ENCODE measurements at places on chromosomes 5 and 9.

GRCh38 chr5:21831145-21831787 lies 1021.9 kb downstream of the CDH12 start:
- DNase-seq = no peak

DNA sequence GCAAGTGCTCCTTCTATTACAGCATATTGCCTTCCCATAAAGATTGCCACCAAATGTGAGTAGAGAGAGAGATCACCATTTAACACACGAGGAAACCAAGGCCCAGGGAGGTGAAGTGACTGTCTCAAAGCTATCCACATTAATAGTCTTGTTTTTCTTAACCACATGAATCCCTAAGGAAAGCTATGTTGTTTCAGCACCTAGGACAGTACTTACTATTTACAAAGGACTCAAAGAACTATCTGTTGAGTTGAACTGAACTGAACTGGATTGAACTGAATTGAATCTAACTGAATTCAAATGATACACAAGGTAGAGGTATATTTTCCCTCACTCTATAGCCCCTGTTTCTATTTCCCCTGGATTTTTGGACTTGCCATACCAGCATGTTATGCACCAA lies 430.4 kb downstream of the CAAP1 start:
- DNase-seq = no peak

GRCh38 chr5:75612226-75612569 lies 945 bp downstream of the ANKDD1B start:
- no peak for DNase-seq

DNA sequence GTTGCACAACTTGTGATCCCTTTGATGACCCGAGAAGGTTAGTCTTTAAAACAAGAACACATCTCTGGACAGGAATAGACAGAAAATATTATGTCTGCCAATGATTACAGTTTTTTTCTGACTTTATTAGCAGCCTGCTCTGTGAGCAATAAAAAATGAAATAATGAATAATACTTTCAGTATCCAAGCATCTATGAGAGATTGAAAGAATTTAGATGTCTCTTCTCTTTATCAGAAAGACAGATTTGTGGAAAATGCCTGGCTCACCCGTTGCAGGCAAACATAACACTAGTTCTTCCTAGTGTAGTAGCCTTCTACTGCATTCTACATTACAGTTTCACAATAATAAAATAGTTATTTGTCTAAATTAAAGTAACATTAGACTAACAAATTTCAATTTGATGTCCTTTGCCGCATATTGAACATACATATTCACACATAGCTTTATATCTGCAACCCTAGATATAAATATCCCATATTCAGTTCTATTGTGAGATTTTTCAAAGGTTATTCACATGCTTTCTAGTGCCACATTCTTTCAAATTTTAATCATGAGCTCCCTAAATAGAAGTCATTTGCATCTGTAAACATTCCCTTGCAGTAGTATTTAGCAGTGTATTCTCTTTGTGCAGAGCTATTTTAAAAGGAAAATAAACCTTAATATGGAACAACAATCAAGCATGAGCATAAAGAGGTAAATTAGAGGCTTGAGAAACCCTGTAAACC lies 267.3 kb downstream of the EFNA5 start:
- no peak for DNase-seq

- no peak for DNase-seq
Observed at GRCh38 chr5:15203376-15203775, 296.6 kb upstream of the FBXL7 start.

GRCh38 chr9:36382484-36382883 lies 17.6 kb downstream of the RNF38 start:
- no peak for DNase-seq

GRCh38 chr5:10576790-10577189 lies 12.9 kb downstream of the ANKRD33B start:
- DNase-seq = no peak

DNA sequence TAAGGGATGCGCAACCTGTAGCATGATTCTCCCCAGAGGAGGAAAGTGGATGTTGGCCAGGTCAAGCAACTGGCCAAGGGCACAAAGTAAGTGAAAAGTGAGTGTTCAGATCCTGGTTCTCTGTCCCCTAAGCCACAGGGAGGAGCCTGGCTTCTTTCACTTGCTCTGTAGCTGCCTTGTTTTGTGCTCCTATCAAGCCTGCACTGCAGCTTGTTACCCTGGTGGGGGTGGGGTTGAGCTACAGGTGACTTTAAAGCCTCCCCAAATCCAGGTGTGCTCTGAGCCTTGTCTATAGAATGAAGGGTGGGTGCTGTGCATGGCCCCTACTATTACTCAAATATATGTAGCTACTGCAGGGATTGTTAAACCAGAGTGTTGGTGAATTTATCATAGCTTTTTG lies 32.9 kb downstream of the RALGPS1 start:
- DNase-seq = no peak

All from cortex of kidney (tissue), 1 donor.